Stimulated activated CD4-positive, alpha-beta T cell treated with anti-CD3 and anti-CD28 coated beads, TNF-alpha, amount 100 ng/mL, for 4 hours (primary cell): ENCODE measurements at places on chromosomes 6 and 20.

DNA sequence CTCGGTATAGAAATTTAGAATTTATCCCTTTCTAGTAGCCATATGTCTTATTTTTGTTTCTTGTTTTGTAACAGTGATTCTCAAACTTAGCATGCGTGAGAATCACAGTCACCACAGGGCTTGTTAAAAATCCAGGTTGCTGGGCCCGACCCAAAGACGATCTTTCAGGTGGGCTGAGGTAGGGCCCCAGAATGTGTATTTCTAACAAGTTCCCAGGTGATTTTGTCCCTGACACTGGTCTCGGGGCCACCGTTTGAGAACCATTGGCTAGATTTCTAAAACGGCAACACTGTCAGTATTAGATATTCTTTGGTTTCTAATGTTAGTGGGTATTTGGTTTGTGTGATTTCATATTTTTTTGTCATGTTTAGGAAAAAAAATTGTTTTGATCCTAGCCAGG lies 9.9 kb downstream of the PFDN4 start:
- DNase-seq: no peak

DNA sequence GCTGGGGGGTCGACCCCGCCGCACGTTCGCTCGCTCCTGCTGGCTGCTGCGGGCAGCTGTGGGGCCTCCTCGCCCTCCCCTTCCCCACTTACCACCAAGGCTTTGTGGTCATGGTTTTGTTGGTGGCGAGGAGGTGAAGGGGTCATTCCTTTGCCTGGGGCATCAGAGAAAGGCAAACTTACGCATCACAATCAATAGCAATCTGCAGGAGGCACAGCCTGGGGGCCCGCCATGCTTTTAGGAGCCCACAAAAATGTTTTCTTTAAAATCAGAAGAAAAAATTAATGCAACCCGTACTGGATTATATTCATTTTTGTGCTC lies 137.0 kb downstream of the IMPG1 start:
- DNase-seq: no peak

- no peak for DNase-seq
Observed at GRCh38 chr20:7691647-7692269, 248.5 kb downstream of the HAO1 start.

DNA sequence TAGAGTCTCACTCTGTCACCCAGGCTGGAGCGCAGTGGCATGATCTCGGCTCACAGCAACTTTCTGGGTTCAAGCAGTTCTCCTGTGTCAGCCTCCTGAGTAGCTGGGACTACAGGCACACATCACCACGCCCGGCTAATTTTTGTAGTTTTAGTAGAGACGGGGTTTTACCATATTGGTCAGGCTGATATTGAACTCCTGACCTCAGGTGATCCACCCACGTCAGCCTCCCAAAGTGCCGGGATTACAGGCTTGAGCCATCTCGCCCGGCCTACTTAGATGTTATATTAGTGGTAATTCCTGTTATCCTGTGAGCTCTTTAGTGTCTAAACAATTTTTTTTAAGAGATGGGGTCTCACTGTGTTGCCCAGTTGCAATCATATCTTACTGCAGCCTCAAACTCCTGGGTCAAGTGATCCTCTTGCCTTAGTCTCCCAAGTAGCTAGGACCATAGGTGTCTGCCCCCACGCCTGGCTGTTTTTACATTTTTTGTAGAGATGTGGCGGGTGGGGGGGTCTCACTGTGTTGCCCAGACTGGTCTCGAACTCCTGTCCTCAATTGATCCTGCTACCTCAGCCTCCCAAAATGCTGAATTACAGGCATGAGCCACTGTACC lies 3.9 kb upstream of the C4A start:
- no peak for DNase-seq

DNA sequence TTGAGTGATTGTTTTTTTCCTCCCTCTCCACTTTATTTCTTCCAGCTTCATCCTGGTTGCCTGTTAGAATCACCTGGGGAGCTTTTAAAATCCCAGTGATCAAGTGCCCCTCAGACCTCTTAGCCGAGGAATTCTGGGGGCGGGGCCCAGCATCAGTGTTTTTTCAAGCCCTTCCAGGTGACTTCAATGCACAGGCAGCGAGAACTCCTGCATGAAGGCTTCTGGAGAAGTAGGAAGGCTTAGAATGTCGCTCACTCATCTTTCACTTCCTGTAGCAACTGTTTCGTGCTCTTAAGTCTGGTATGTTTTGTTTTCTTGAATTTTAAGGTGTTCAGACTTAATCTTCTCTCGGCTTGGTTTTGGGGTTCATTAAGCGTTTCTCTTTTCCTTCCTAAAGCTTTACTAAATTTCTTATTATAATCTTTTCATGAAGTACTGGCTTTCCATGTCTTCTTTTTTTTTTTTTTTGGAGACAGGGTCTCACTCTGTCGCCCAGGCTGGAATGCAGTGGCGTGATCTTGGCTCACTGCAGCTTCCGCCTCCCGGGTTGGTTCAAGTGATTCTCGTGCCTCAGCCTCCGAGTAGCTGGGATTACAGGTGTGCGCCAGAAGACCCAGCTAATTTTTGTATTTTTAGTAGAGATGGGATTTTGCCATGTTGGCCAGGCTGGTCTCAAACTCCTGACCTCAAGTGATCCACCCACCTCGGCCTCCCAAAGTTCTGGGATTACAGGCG lies 30.9 kb upstream of the TULP1 start:
- DNase-seq: no peak

DNA sequence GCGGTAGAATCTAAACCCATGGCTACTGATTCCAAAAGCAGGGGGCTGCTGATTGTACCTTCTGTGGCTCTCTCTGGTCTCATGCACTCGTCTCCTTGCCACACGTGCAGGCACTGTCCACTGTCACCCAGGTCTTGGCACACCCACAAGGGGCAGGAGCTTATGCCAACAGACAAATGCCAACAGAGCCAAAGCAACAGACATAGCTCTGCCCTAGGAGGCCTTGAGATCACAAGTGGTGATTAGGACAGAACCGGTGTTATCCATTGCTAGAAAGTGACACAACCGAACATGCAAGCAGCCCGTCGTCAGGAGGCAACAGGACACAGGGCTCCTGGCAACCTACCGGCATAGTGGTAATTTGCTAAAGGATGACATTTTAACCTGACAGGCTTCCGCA lies 36.8 kb upstream of the MRPS10 start:
- DNase-seq: no peak

- DNase-seq: no peak
Observed at GRCh38 chr6:85396159-85396808, 53.6 kb upstream of the NT5E start.

- DNase-seq: no peak
Observed at GRCh38 chr6:51199105-51199552, 380.5 kb downstream of the TFAP2B start.

- no peak for DNase-seq
Observed at GRCh38 chr6:19158586-19158985, 678.6 kb upstream of the ID4 start.
